AG09319 (cell line): ENCODE measurements at places on chromosomes 1 and 21.

DNA sequence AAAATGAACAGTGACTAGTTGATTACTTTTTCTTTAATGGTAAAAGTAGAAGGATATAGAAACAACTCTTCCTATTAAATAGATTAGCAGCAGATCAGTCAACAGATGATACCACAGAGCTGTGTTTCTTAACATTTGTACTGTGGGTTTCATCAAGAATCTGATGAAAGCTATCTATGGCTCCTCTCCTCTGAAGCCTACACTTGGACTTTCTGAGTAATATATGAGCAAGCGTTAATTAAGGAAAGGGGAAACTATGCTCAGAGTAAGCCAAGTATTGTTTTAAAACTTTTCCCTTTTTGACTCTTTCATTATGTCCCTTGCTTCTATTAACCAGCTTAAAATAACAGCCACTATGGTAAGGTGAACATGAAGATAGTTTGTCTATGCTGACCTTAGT lies 10.8 kb downstream of the ARID4B start:
- no peak for DNase-seq

DNA sequence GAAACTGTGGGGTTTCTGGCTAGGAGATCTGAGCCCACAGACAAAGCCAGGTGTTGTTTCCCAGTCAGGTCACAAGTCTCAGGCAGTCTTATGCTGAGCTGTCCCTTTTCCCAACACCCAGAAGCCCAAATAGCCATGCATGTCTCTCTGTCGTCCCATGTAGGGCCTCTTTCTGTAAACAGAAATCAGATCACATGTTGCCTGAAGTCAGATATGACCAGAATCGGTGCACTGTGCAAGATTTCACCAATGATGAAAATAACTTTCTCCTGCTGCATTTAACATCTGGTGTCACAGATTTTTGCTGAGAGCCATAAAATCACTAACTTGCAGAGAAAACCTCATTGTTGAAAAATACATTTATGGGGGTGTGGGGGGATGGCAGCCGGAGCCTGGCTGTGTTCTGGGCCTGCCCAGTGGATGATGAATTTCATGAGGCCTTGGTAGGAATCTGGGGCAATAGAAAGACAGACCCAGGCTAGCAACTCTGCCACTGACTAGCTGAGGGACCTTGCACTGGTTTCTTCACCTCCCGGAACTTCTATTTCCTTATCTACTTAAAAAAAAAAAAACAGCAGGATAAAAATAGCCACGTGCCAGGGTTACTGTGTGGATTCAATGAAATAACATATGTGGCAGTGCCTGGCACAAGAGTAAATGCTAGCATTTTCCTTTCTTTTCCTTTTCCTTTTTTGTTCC lies 158.8 kb upstream of the NFIA start:
- no peak for DNase-seq

DNA sequence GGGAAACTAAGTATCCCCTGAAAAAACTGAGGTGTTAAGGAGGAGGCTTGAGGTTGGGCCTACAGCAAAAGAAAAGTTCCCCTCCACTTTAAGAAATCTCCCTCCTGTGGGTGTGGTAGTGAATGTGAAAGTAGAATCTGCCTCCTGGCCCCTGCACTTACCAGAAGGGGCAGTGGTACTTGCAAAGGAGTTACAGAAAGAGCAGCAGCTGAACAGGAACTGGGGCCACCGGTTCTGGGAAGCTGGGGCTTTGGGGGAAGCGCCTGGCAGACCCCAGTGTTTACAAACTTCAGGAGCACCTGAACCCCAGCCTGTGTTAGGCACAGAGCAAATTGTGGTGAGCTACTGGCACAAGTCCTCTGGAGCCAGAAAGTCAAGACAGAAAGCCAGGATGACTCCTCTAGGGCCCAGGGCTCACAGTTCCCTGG lies 250.2 kb upstream of the FGGY start:
- DNase-seq = no peak

- DNase-seq = no peak
These were observed 26.6 kb downstream of the CRYAA start for GRCh38 chr21:43195121-43196021.

DNA sequence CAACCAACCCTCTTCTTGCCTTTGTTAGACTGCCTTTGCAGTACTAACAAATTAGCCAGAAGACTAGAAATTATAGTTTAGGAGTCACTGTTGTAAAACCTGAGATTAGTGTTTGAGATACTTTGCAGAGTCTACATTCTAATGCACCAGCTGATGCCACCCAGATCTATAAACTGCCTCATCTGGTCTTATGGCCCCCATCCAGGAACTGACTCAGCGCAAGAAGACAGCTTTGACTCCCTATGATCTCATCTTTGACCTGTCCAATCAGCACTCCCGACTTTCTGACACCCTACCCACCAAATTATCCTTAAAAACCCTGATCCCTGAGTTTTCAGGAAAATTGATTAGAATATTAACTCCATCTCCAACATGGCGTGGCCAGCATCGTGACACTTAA lies 334.6 kb downstream of the RGS7 start:
- DNase-seq = no peak

- no peak for DNase-seq
These were observed 55.3 kb downstream of the RRAGC start for GRCh38 chr1:38804062-38804886.
